HepG2 (cell line): ENCODE measurements at places on chromosomes 13 and 19. TPM values are rescaled to one million over a fixed set of nuclear protein-coding genes. Genes with fewer than 3 reads are reported as not detected.

NPAS1 gene
- 0.29 and 0.35 TPM in 2 replicates for total RNA-seq

GRCh38 chr13:62014299-62014698, 598.6 kb upstream of the PCDH20 start:
- no peak overlapping the region for H3K27ac ChIP-seq
- H3K4me3 ChIP-seq, result no peak overlapping the region
- H3K4me1 ChIP-seq, result no peaks in the 10 kb centered on the region
- H3K27me3 ChIP-seq, result no peaks in the 10 kb centered on the region
- H3K36me3 ChIP-seq, result no peaks in the 10 kb centered on the region

GRCh38 chr13:73585236-73585635, 526.4 kb downstream of the KLF5 start:
- no peaks in the 10 kb centered on the region for H3K27me3 ChIP-seq
- no peak overlapping the region for H3K4me3 ChIP-seq
- no peaks in the 10 kb centered on the region for H3K36me3 ChIP-seq
- no peak for DNase-seq
- no peak overlapping the region for H3K27ac ChIP-seq

GRCh38 chr19:15318241-15318691, 14.1 kb downstream of the BRD4 start:
- H3K4me3 ChIP-seq, result peak overlapping the region; percentile 20; the same call in 1 of the 2 replicates
- H3K27ac ChIP-seq, result peak overlapping the region; percentile 45
- H3K27me3 ChIP-seq, result no peaks in the 10 kb centered on the region
- peaks cover 82% of the 10 kb centered on the region for H3K4me1 ChIP-seq
- no peak for DNase-seq

DNA sequence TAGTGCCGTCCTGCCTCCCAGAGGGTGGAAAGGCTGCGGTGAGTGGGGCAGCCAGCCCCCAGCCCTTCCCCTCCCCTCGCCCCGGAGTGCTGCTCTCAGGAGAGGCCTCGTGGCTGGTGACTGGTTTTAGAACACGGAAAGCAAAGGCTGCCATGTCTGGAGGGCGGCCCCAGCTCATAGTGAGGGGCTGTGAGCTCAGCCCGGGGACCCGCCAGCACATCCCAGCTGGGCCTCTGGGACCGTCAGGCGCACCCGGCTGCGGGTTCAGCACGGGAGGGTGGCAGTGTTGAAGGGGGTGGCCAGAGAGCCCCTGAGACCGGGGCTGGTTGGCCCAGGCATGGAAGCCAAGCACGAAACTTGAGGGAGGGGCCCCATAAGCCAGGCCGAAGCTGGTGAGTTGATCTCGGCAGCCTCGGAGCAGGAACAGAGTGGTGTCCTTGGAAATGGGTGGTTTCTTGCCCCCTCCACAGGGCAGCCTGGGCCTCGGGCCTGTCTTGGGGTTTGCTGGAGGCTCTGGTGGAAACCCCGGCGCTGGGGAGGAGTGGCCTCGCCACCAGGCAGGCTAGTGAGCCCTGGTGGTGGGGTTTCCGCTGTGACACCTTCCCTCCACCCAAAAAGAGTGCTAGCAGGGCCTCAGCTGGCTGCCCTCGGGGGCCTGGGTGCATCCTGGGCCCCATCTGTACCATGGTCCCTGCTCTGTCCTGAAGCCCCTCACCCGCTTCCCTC, 157.7 kb downstream of the KDM4B start:
- H3K4me3 ChIP-seq, result no peak overlapping the region
- no peaks in the 10 kb centered on the region for H3K4me1 ChIP-seq

GPC6 gene
- 27.5 and 33.9 TPM in 2 replicates for total RNA-seq

PNMA8A gene
- 0.44 and 0.51 TPM in 2 replicates for total RNA-seq

DNA sequence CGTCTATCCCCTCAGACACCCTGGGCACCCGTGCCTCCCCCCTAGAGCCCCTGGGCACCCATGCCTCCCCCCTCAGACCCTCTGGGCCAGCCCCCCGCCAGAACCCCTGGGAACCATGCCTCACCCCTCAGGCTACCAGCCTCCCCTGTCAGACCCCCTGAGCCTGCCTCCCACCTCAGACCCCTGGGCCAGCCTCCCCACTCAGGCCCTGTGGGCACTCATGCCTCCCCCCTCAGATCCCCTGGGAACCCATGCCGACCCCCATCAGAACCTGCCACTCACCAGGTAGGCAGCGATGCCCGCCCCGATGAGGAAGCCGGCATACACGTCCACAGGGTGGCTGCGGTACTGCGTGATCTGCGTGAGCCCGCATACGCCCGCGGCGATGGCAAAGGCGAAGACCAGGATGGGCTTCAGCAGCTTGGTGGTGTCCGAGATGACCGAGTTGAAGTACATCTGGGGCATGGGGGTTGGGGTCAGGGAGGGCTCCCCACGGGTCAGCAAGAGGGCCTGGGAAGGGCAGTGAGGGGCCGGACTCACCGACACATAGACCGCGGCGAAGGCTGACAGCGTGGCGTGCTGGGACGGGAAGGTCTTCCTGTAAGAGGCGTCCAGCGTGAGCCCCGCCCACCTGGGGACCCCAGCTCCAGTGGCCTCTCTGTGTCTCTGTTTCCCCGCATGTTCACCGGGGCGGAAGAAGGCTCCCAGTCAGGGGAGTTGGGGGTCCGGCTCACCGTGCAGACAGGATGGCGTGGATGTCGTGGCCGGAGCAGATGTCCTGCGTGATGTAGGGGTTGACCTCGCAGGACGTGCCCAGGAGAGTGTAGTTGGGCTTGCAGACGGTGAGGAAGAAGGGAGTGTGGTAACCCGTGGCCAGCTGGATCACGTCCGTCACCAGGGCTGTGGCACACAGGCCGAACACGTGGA, 7.3 kb downstream of the PLPPR3 start:
- H3K27ac ChIP-seq, result no peak overlapping the region
- H3K4me1 ChIP-seq, result no peaks in the 10 kb centered on the region
- no peak overlapping the region for H3K4me3 ChIP-seq
- no peak for DNase-seq

NDUFA7 gene
- total RNA-seq, result 57.2 and 64.5 TPM in 2 replicates

- H3K36me3 ChIP-seq, result no peaks in the 10 kb centered on the region
- no peak overlapping the region for H3K4me3 ChIP-seq
- no peak for DNase-seq
- H3K27ac ChIP-seq, result no peak overlapping the region
Measured at GRCh38 chr19:36258028-36258875, 43.3 kb downstream of the ZNF146 start.

DNA sequence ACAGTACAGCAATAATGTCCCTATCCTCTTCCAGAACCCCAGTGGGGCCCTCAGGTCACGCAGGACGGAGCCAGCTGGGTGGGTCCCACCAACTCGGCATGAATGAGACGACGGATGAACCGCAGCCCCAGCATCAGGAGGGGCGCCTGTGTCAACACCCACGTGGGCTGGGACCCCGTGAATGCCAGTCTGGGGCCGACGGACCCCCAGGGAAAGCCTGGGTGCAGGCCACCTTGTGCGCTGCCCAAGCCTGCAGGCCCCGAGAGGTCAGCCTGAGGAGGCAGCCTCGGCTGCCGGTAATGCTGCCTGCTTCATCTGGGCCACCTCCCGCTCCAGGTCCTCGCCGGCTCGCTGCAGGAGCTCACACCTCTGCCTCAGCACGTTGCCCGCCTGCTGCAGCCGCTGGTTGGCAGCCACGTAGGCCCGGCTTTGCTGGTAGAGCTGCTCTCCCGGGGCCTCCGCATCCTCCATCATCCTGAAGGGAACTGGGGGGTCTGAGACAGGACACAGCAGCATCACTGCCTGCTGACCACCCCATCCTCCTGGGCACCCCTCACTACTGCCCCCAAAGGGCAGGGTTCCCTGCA, 4.2 kb downstream of the C19orf25 start:
- no peak overlapping the region for H3K4me3 ChIP-seq
- H3K36me3 ChIP-seq, result peaks cover 2% of the 10 kb centered on the region
- DNase-seq, result no peak
- H3K27ac ChIP-seq, result no peak overlapping the region
- H3K27me3 ChIP-seq, result no peaks in the 10 kb centered on the region
